ENCODE measurements at places on chromosomes 13 and 19.
A peak's percentile ranks its signal among the peaks of the same experiment; 100 is the strongest.

GRCh38 chr19:15615526-15615925, 508 bp downstream of the CYP4F8 start:
- no peak for DNase-seq

DNA sequence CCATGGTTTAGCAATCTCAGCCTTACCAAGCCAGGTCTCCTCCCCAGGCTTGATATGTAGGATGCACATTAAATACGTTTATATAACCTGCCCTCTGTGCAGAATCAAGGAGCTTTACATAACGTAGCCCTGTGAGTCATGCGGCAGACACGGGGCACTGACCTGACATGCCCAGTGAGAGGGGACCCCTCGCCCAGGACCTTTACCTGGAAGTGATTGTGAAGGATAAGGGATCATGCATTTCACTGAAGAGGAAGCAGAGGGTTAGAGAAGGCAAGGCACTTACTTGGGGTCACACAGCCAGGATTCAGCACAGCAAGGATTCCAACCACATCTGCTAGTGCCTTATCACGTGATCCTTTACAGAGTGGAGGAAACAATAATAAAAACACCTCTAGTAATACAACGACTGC, 18.9 kb upstream of the FOSB start:
- no peak for DNase-seq

DNA sequence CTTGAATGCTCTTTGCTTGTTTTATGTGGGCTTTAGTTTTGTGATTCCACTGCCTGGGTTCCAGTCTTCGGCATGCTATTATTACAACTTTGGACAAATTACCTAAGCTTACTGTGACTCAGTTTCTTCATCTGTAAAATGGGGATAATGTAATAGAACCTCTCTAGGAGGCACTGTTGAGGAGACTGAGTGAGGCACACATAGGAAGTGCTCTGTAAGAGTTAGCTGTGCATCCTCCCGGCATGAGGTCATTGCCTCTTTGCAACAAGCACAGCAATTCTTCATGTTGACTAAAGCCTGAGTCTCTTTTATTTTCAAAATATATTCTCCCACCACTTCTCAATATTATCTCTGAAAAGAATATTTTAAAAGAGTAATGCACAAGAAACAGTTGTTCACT, 227.4 kb downstream of the DLEU7 start:
- DNase-seq = no peak

DNA sequence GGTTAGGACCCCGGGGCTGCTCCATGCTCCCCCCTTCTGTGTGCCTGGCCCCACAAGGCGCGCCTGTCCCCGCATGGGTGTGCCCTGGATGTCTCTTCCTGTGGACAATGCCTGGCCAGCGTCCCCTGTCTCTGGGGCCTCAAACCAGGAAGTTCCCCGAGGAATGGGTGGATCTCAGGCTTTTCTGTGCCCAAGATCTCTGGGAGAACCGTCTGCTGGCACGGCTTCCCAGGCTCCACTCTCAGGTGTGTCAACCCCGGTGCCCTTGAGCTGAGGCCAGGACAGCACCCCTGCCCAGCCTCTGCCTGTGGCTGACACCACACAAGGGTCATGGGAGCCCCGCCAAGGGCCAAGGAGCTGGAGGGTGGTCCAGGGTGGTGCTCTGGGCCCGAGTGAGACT, 15.7 kb downstream of the ZNF444 start:
- DNase-seq = no peak

GRCh38 chr19:1261798-1262622, 7.1 kb upstream of the CIRBP start:
- DNase-seq = peak; percentile 82

Data from ovary (tissue), 10 donors.